OCI-LY7 (cell line): ENCODE measurements at places on chromosomes 7 and 10. TPM values are rescaled to one million over a fixed set of nuclear protein-coding genes. Genes with fewer than 3 reads are reported as not detected.
A peak's percentile ranks its signal among the peaks of the same experiment; 100 is the strongest.

DNA sequence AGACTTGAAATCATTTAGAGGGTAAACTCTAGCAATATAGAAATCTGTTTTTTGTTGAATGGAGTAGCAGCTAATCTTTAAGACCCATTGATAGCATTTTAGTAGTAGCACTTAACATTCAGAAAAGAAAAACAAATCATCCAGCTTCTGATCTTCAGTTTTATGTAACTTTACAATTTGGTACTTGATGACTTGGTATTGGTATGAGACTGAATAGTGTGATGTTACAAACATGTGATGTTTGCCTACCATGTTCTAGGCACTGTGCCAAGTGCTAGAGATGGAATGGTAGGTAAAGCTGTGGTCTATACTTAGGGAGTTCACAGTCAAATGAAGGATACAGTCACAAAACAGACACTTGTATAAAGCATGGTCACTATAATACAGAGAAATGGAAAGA is 21.3 kb downstream of the ZEB1 start:
- no peak for DNase-seq

- DNase-seq, result no peak
Measured at GRCh38 chr7:139825666-139826290, 3.3 kb upstream of the TBXAS1 start.

DNA sequence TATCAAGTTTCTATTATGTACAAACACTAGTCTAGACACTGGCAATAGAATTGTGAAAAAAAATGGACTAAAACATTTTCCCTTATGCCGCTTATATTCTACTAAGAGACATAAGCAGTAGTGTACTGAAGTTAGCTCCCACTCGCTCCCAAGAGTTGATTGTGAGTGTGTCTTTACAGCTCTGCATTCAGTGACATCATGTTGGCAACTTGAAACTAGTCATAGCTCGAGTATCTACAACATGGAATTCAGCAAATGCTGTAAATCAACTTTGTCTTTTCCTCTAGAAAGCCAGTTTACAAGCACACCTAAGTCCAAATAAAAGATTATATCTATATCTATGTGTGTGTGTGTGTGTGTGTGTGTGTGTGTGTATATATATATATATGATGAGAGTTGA is 58.8 kb upstream of the MAGI2 start:
- DNase-seq, result no peak

- no peak for DNase-seq
Measured at GRCh38 chr10:114902151-114902550, 35.8 kb upstream of the TRUB1 start.

DNA sequence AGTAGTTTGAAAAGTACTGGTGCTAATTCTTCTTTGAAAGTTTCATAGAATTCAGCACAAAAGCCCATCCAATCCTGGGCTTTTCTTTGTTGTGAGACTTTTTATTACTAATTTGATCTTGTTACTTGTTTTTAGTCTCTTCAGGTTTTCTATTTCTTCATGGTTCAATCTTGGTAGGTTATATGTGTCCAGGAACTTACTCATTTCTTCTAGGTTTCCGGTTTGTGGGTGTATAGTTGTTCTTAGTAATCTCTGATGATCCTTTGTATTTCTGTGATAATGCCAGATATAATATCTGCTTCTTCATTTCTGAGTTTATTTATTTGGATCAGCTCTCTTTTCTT is 147.5 kb downstream of the RTKN2 start:
- no peak for DNase-seq

DNA sequence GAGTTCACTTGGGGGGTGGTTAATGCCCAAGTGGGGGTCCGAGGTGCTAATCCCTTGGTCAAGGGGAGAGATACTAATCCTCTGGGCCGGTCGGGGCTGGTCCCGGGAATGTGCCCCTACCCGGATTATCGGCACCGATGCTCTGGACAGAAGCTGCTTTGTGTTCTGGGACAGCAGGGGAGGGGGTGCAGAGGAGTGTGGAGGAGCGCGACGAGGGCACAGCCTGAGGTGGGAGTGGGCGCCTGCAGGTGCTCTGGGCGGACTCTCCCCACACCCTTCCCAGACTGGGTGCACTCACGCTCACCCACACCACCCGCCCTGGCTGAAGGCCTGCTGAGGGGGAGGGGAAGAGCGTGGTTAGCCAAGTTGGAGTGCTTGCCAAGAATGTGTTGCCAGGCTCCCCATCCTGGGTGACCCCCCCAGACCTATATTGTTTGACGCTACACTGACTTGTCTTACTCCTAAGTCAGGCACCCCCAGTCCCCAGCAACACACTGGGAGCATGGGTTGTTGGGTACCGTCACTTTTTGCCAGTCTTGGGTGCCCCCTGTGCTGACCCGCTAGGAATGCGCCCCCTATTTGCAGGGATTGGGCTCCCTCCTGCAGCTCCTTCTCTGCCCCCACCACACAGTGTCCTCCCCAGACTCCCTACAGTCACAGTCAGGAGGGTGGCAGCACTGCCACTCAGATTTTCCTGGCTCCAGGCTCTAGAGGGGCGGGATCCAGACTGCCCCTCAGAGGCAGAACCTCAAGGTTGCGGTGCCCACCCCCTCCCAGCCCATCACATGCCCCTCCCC is 1.2 kb downstream of the SLC4A2 start:
- peak; percentile 26 for DNase-seq

DNA sequence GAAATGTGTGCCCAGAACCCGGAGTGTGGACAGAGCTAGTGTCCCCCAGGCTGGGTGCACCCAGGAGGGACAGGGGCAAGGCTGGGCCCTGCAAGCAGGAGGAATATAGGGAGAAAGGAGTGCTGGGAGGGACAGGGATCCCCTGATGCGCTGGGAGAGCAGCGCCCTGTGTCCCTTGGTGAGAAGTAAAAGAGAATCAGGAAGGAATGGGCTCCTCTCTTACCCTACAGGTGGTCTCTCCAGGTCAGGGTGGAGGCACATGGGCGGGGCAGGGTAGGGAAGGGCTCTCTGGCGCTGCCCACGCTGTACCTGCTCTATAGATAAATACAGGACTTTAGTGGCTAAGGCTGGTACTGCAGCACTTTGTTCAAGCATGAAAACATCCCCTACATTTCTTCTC is 753.8 kb downstream of the GRID1 start:
- peak; percentile 7 for DNase-seq

DNA sequence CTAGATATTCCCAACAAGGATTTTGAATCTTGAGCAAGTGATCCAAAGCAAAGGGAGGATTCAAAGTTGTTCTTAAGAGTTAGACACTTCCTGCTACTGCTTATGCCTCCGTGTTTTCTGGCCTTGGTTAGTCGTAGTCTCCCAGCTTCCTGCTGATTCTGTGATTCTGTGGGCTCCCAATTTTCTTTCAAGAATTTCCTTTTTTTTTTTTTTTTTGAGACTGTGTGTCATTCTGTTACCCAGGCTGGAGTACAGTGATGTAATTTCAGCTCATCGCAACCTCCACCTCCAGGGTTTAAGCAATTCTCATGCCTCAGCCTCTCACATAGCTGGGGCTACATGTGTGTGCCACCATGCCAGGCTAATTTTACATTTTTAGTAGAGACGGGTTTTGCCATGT is 4.4 kb upstream of the ITGB8 start:
- no peak for DNase-seq

DNA sequence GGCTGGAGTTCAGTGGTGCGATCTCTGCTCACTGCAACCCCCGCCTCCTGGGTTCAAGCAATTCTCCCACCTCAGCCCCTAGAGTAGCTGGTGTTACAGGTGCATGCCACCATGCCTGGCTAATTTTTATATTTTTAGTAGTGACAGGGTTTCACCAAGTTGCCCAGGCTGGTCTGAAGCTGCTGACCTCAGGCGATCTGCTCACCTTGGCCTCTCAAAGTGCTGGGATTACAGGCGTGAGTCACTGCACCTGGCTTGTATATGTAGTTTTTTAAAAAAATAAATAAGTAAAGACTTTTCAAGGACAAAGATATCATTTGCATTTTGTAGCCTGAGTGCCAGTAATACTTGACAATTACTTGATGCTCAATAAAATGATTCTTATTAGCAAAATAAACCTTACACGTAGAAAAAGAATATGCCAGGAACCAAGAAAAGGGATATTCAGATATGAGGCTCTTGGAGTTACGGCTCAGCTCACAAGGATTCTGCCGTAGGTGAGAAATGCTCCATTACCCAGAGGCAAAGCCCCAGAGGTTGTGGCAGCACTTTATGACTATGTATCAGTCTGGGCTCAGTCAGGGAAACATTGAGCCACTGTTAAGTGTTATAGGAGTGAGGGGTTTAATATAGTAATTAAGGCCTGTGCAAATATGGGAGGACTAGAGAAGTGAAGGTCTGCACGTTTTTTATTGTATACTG is 98.5 kb downstream of the TPST1 start:
- DNase-seq, result no peak

- DNase-seq, result no peak
Measured at GRCh38 chr7:53111031-53111430, 75.6 kb downstream of the POM121L12 start.

GRCh38 chr7:129951226-129952085 is 1.3 kb downstream of the UBE2H start:
- DNase-seq, result peak; percentile 21

DNA sequence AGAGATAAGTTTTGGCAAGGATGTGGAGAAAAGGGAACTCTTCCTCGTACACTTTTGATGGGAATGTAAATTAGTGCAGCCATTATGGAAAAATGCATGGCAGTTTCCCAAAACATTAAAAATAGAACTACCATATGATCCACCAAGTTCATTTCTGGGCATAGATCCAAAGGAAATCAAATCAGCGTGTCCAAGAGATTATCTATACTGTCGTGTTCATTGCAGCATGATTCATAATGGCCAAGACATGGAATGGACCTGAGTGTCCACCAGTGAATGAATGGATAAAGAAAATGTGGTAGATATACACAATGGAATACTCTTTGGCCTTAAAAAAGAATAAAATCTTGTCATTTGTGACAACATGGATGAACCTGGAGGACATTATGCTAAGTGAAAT is 70.3 kb upstream of the RSU1 start:
- no peak for DNase-seq

- no peak for DNase-seq
Measured at GRCh38 chr7:126460664-126461063, 792.1 kb downstream of the GRM8 start.

DNA sequence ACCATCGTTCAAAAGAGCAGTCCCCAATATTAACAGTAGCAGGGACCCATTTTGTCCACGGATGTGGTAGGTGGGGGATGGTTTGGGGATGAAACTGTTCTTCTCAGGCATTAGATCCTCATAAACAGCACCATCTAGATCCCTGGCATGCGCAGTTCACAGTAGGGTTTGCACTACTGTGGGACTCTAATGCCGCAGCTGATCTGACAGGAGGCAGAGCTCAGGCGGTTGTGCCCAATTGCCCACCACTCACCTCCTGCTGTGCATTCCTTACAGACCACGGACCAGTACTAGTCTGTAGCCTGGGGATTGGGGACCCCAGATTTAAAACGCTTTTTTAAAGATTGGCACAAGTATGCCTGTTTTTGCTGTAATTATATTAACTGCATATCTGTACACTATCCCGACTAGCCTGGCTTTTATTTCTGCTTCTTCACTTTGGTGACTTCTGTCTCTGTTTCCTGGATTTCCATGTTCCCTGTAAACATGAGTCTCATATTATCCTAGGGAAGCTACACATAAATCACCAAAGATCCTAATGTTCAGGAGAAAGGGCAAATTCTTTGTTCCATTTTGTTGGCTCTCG is 163.3 kb upstream of the AKR1E2 start:
- DNase-seq, result no peak

CYP26A1 gene
- not detected in 2 replicates for total RNA-seq

MMRN2 gene
- total RNA-seq, result not detected in 2 replicates

TUBB8 gene
- not detected in 2 replicates for total RNA-seq

GNB2 gene
- total RNA-seq, result 174 and 180 TPM in 2 replicates
